ENCODE measurements at places on chromosomes 6 and 20.

DNA sequence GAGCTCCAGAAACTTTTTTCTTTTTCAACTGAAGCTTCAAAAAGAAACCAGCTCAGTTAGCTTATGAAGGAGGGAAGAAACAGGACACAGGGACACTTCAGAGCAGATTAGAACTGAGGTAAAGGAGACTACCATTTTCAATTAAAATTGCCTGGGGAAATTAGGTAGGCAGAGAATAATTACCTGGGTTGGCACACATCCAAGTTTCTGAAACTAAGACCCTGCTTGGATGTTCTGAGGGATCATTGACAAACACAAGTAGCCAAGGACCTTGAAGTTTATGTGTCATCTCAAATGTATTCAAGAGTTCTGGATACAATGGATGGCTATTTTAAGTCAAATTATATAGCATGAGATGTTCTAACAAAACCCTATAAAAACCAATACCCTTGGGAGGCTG is 137.6 kb downstream of the PLCB4 start:
- DNase-seq = no peak

DNA sequence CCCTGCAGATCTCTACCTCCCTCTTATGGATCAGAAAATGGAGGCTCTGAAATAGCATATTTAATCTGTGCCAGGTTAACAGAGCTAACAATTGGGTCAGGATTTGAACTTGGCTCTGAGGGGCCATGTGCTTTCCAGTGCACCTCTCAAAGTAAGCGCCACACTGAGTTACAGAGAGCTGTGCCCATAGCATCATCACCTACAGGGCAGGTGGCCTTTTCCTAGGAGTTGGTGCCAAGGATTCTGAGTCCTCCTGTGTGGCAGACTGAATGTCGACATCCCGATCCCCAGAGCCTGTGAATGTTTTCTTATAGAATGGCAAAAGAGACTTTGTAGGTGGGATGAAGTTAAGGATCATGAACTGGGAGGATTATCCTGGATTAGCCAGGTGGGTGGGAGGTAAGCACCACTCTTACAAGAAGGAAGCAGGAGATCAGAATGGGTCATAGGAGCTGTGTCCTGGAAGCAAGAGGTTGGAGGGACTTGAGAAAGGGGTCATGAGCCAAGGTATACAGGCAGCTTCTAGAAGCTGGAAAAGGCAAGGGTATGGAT is 68.0 kb upstream of the TBC1D7 start:
- DNase-seq = no peak

DNA sequence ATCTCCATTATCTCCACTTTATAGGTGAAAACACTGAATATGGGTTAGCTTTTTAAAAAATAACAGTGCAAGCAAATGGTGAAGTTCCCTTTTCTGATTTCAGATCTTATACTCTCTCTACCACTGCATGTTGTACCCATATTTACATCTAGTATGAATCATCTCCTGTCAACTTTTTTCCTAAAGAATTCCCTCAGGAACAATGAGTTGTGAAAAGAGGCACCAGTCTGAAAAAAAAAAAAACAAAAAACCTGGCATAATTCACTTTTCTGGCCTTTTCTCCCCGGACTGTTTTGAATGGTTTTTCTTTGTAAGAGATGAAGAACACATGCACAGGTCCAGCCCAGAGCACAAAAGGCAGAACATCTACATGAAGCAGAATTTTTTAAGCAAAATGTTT is 596.0 kb downstream of the COL12A1 start:
- DNase-seq = no peak

DNA sequence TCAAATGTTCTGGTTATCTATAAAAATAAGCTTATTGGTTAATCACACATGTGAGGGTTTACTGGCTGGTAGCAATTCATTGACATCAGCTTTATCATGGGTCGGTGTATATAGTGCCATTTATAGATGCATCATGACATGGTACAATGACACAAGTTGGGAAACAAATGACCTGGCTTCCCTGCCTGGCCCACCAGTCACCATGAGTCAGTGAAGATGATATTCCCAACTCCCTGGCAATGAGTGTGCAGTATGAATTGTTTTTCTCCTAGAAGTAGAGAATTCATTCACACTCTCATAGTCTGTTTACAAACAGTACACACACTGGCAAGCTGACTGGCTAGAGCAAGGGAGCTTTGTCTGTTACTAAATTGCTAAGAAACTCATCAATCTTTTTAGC is 37.2 kb upstream of the CALHM6 start:
- DNase-seq = no peak

- DNase-seq = peak; percentile 25
Observed at GRCh38 chr6:168116975-168117899, 38.2 kb upstream of the FRMD1 start.

DNA sequence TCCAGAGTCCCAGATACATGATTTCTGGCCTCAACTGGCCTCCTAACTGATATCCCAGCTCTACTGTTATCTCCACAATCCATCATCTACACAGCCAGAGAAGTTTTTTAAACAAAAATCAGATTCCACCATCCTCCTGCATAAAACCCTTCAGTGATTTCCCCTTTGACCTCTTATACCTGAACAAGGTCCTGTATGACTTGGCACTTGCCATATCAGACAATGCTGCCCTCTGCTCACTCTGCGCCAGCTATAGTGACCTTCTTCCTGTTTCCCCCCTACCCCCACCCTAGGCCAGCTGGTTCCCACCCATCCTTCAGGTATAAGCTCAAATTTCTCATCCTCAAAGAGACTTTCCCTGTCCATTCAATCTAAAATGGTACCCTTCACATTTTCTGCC is 322.2 kb downstream of the PKHD1 start:
- no peak for DNase-seq

GRCh38 chr6:42010185-42010891 is 40.0 kb upstream of the TAF8 start:
- DNase-seq = peak; percentile 69

- no peak for DNase-seq
Observed at GRCh38 chr6:120620900-120621299, 713.4 kb downstream of the TBC1D32 start.

GRCh38 chr6:135186255-135186654 is 5.1 kb downstream of the MYB start:
- no peak for DNase-seq

- no peak for DNase-seq
Observed at GRCh38 chr6:47247227-47247797, 62.4 kb downstream of the TNFRSF21 start.

GRCh38 chr6:95865857-95866256 is 149.9 kb upstream of the FUT9 start:
- DNase-seq = no peak

DNA sequence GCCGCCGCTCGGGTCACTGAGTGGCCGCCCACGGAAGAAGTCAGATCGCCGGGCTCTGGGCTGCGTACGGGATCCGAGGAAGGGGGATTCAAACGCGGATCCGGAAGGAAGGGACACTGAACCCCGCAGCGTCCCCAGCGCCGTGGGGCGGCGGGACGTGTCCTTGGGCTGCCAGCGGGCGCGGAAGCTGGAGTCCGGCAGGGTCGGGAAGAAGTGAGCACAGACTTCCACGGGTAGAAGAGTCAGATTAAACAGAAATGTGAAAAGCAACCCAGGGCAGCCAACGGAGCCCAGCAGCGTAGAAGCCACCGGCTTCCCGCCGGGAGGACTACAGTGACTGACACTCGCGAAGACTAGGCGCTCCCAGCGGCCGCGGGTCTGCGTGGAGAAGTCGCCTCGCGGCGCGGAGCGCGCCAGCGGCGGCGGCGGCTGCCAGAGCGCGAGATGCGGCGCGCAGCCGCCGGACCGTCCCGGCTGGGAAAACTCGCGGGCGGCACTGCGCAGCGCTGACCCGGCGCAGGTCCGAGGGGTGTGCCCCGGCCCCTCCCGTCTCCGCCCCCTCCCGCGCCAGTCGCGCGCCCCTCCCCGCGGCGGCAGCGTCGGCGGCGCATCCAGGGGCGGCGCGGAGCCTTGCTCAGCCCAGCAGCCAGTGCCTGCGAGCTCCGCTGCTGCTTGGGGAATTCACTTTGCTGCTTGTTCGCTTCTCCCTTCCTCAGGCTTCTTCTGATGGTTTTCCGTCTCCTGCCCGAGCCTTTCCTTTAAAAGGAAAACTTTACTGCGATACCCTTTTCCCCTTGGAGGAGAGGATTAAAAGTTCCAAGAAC is at the start of gene SAMD5:
SAMD5 (plus strand) TSS at position 649 of the 824 bp plus-strand sequence. CDS start 239 bp downstream, outside the sequence.
- peak; percentile 76 for DNase-seq

DNA sequence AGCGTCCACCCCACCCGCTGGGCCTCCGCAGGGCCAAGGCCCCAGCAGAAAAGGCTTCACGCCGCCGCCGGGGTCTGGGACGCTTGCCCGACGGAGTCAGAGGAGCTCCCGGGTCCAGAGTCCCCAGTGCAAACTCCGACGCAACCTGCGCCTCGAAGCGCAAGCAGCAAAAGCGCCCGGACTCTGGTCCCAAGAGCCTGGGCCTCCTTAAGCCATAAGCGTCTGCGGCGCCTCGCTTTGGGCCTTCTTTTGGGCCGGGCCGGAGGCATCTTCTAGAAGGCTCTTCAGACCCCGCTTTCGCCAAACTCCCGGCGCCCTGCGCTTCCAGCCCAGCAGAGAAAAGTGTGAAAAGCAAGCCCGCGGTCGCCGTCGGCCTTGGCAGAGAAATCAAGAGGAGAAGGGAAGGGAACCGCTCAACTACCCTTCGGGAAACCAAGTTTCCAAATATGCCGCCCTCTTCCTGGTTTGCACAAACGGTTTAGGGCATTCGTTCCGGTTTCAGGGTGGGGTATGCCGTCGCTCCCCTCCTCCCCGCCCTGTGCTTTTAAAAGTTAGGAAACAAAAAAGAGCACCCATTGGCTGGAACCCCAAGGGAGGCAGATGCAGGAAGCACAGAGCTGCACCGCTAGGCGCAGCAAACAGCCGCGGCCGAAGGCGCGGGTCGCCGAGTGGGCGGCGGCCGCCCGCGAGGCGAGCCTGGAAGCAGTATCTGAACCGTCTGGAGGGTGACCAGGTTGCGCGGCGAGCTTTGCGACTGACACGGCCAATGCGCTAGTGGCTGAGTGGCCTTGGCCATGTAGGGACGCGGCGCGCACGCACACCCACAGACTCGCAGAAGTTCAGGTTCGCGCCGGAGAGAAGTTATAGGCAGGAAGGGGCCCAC is 1.2 kb downstream of the TBX18 start:
- DNase-seq = peak; percentile 63

- DNase-seq = no peak
Observed at GRCh38 chr6:147166360-147166944, 37.8 kb upstream of the STXBP5 start.

GRCh38 chr6:129186988-129187387 is 304.1 kb downstream of the LAMA2 start:
- DNase-seq = no peak

GRCh38 chr20:44115181-44115580 is 71.8 kb downstream of the JPH2 start:
- no peak for DNase-seq

GRCh38 chr20:25258476-25258805 is 10.6 kb downstream of the PYGB start:
- peak; percentile 13 for DNase-seq

DNA sequence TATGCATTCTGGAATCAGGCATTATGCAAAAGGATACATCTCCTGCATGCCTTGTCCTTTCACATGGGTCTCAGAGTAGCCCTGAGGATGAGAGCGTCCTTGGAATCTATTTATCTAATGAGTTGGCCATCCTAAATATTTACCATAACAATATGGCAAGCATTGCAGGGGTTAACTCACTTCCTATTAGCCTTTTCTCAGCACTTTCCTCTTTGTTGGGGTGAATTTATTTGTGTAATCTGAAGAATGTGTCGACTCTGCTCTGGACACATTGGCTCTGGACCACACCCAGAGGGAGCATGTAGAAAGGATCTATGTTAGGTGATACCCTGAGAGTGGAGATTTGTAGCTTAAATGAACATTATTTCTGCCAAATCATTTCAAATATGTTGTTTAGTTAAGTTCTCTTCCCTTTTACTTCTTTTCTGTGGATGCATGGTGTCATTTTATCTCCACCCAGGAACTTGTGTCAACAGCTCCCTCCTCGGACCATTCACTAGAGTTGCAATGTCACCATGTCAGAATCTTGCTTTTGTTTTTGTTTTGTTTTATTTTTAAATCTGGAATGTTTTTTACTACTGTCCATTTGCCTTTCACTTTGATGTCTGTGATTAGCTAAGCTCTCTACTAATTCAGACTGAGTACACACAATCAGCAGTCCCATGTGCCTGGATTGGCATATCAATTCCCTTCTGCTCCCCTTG is 757.0 kb upstream of the MMS22L start:
- peak; percentile 56 for DNase-seq
